Posterior vena cava (tissue), 2 donors: ENCODE measurements at places on chromosomes 12 and 14.

GRCh38 chr14:51993285-51993920, 4.1 kb downstream of the RTRAF start:
- no peak for DNase-seq

DNA sequence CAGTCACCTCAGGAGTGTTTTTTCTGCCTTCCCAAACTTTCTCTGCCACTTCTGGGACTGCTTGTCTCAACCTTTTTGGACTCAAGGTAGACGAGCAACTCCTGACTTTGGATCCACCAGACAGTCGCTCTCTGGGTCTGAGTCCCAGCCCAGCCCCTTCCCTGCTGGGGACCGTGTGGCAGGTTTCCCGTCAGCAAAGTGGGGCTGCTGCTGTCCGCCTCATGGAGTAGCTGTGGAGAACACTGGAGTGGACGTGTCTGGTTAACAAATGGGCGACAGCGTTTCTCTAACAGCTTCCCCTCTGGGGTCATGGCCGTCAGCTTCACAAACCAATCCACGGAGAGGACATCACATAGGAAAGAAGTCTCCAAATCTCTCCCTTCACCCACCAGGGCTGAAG, 54.8 kb downstream of the KCTD10 start:
- no peak for DNase-seq

- DNase-seq, result no peak
Observed at GRCh38 chr12:32069071-32069470, 37.6 kb upstream of the BICD1 start.

DNA sequence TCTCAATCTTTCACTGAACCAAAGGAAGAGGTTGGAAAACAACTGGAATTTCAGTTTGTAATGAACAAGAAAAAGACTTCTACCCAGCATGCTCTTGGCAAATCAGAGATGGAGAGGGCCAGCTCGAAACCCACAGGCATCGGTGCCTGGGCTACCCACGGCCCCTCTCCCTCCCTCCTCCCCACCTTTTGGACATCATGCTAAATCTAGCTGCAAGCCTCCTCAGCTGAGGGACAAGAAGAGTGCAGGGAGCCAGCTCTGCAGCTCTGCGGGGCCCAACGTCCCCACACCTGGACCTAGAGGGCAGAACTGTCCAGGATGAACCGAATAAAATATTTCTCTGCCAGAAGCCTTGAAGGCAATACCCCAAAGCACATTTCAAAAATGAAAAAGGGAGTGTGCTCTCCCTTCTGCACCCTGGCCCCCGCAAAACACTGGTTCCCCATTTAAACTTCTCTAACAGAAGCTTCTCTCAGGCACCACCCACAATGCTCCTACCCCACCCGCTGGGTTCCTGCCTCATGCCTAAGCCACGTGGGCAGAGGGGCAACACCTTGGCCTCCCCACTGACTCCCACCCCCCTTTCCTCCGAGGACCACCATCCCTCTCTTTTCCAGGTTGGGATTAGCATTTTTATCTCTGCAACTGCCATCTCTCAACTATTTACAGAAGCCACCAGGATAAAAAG, 8.2 kb downstream of the CAMKK2 start:
- no peak for DNase-seq

DNA sequence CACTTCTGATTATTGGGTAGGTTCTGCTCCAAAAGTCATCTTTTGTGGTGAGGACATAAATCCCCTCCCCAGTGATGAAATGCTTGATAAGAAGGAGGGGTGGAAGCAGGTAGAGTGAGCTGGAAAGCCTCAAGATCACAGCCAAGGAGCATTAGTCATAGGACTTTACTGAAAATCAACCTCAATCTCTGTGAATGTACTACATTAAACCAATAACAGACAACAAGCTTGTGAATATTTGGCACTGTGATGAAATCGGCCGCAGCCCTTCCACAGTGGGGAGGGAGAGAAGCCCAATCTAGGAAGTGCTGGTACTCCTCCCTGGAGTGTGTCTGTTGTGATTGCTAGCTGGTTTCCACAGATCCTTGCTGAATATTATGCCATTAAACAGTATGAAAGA, 41.2 kb upstream of the PTCSC3 start:
- no peak for DNase-seq

DNA sequence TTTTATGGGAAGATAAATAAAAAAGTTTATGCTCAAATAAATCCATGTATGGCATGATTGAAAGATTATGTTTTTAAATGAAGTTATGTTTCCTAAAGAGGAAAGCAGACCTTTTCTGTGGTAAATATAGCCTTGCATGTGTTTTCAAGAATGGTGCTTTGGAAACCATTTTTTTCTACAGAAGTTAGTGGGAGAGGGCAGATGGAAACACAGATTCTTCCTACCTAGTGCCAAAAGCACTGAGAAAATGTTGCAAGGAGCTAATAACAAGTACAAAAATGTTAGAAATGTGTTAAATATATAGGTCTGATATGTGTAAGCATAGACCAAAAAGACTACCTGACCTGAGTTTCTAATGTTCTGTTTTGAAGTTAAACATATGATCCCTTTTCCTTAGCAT, 24.3 kb downstream of the TECPR2 start:
- DNase-seq, result no peak

- DNase-seq, result no peak
Observed at GRCh38 chr12:125434936-125435443, 369.8 kb downstream of the AACS start.

GRCh38 chr14:21209185-21209584, 53.3 kb upstream of the OR5AU1 start:
- DNase-seq, result no peak

- no peak for DNase-seq
Observed at GRCh38 chr12:104410786-104411185, 46.0 kb upstream of the CHST11 start.

- DNase-seq, result no peak
Observed at GRCh38 chr14:22533739-22534359, 55.2 kb downstream of the DAD1 start.

GRCh38 chr12:119157528-119157927, 21.2 kb upstream of the HSPB8 start:
- DNase-seq, result no peak
